Stimulated activated CD4-positive, alpha-beta T cell treated with anti-CD3 and anti-CD28 coated beads, Interleukin-12 subunit alpha, Interleukin-12 subunit beta, amount 100 ng/mL, for 4 hours (primary cell): ENCODE measurements at places on chromosomes 11 and 22.

GRCh38 chr11:70605468-70605815, 207.1 kb downstream of the CTTN start:
- no peak for DNase-seq

- DNase-seq: no peak
Measured at GRCh38 chr22:46352691-46353386, 17.3 kb downstream of the TRMU start.

GRCh38 chr11:12410006-12410728, 32.8 kb downstream of the PARVA start:
- no peak for DNase-seq

DNA sequence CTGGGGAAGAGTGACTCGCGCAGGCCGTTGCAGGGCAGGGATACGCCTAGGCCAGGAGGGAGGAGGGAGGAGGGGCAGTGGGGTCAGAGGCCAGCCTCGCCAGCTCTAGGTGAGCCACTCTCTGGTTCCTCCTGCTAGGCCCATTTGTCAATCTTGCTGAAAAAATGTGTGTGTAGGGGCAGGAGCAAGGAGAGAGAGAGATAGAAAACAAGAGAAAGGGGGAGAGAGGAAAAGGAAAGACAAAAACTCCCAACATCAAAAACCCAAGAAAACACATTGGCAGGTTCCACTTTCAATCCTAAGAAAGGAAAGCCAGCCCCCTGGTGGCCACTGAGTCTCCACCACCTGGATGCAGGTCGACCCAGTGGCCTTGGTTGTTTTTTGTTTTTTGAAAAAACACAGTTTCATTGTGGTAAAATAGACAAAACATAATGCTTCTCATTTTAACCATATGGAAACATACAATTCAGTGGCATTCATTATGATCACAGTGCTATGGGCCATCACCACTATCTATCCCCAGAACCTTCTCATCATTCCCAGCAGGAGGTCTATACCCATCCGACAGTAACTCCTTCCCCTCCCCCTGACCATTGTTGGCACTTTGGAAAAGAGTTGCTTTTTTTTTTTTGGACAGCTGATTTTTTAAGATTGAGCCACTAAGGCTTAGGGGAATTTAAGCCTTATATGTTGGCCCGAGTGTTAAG, 10.9 kb downstream of the OMP start:
- no peak for DNase-seq

- no peak for DNase-seq
Measured at GRCh38 chr11:66685276-66686099, 7.8 kb upstream of the RBM4B start.

DNA sequence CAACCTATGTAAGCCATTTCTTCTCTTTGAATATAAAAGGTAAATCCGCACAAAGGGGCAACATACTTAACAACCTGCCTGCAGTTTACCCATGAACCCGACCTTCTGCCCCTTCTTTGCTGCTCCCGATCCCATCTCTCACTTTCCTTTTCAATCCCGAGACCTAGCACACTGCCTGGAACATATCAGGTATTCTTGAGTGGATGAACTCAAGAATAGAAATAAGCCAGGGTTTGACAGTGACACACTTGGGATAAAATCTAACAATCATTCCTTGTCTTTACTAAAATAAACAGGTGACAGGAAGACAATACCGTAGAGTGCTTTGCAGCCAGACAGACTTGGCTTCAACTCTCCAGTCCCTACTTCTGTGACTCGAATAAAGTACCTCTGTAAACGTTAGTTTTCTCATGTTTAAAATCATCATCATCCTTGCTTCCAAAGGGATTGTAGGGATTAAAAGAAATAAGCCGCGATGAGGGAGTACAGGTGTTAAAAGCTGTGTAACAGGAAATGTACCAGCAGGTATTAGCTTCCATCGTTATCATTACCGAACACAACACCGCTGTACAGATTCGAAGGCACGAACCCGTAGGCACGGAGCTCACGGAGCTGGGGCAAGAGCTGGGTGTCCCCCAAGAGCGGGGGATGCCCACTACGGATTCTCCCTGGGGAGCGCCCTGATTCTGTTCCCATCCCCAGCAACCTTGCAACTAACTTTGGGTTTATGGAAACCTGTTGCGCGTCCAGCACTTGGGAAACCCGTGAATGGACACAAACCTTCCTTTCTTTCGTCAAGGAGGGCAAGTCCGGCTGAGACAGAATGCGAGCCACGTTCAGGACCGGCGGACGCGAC, 720 bp downstream of the UFD1 start:
- no peak for DNase-seq

GRCh38 chr22:32720924-32721323, 80.6 kb upstream of the TIMP3 start:
- no peak for DNase-seq

DNA sequence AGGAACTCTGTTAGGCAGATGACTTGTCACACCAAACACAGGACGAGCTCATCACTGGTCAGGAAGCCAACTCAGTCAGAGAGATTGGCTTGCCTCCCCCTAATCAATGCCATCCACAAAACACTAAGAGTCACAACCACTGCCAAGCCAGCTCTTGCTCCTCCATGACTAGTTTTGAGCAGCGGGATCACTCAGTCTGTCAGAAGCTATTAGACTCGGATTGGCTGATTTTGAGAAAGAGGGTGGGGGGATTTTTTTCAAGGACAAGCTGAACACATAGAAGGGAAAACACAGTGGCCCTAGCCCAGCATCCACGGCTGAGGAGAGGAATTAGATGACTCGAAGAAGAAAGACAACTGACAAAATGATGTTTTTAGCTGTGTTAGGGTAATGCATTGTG, 55.9 kb downstream of the SEZ6L start:
- DNase-seq: no peak

DNA sequence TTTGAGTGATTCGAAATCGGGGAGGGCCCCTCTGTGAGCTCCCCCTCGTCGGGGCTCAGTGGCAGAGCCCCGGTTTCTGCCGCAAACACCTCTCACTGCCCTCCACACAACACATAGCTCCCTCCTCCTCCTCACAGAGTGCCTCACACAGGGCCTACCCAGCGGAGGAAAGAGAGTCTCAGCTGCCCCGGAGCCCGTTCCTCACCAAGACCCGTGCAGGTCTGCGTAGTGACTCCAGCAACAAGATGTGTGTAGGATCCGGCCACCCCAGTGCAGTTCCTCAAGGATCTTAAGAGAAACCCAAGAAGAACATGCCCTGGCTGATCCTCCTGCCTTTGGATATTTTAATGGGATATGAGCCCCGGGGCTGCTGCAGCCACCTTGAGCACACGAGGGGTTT, 238.4 kb downstream of the BRD1 start:
- no peak for DNase-seq

DNA sequence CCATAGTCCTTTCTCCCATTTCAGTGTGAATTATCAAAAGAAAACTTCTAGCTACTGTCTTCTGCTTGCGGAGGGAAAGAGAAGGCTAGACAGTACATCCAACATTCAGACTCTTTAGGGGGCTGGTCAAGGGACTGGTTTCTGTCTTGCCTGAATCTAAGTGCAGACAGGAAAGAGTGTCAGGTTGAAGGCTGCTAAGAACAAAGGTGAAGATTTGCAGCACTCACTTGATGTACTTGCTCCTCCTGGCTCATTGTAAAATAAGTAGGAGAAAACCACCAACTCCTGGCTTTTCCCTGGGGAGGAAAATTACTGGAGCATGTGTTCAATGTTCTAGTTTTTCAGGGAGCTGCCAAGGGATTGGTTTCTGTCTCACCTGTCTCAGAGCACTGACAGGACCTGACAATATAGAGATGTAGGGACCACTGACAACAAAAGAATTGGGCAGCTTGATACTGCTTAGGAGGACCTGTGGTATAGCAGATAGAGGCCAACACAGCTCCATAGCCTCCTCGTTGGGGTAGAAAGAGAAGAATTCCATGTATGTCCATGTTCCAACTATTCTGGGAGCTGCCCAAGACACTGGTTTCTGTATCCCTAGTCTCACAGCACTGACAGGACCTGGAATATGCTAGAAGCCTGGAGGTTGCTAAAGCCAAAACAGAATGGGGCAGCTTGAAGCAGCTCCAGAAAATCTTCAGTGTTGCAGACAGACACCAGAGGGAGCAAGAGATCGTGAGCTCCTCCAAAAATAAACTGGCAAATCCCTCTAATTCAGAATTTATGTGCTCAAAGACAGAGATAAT, 39.7 kb upstream of the MMP12 start:
- no peak for DNase-seq

DNA sequence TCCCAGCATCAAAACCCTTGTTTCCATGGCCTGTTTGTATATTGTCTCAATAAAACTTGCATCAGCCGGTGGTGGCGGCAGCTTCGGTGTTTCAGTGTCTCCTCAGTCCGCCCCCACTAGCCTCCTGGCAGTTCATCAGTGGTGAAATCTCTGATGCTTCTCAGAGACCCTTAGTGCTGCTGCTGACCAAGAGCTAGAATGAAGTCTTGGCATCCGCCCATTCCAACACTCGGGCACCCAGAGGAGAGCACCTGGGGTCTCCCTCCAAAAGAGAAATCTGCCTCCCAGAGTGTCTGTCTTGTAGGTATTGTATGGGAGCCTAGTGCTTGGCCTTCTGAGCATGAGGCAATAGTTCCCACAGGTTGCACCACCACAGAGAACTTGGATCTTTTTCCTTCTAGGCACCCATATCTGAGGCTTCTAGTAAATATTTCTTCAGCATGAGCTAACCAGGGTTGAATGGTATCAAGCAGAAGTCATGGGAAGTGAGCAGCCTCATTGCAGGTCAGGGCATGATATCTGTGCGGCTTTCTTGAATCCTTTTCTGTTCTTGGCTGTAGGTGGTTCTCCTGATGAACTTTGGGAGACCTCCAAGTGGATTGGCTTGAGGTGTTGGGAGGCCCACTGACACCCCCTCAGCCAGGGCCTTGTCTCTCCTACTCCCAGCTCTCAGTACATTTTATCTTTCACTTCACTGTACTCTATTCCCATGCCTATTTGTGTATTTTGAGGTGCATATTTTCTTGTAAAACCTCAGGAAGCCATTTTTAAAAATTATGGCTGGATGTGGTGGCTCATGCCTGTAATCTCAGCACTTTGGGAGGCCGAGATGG, 13.2 kb upstream of the AIFM3 start:
- DNase-seq: no peak

GRCh38 chr11:15645201-15645600, 530.5 kb downstream of the INSC start:
- DNase-seq: no peak

GRCh38 chr11:17714356-17714854, 5.0 kb upstream of the MYOD1 start:
- no peak for DNase-seq

DNA sequence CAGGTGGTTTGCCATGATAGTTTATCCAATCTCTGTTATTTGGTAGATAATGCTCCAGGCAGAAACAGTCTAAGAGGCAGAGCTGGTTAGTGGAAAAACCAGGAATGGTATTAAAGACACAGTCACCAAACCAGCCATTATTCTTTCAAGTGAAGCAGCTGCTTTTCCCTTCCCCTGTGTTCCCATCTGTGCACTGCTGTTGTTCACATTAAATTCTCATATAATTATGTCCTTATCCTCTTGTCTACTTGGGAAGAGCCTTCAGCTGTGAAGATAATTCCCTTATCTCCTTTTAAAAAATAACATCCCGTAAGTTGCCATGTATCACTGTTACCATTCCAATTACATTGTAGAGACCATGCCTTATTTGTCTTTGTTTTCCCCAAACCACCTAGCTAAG, 5.2 kb upstream of the TBCEL start:
- no peak for DNase-seq

DNA sequence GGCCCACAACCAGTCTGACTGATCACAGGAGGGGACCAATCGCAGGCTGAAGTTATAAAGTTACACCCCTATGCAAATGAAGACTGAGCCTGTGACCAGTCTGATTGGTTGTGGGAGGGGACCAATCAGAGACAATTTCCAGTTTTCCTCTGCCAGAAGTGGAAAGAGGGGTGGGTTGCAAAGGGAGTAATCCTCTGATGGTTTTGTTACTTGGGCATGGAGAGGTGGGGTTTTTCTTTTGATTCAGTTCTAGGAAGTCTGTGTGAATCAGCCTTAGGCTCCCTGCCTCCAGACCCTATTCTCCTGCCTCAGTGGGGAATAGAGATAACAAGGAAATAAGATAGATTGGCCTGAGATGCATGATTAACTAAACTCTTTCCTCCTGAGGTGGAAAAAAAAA, 9.9 kb downstream of the OR6M1 start:
- no peak for DNase-seq

- DNase-seq: peak; percentile 22
Measured at GRCh38 chr22:42613872-42614301, 796 bp downstream of the POLDIP3 start.

DNA sequence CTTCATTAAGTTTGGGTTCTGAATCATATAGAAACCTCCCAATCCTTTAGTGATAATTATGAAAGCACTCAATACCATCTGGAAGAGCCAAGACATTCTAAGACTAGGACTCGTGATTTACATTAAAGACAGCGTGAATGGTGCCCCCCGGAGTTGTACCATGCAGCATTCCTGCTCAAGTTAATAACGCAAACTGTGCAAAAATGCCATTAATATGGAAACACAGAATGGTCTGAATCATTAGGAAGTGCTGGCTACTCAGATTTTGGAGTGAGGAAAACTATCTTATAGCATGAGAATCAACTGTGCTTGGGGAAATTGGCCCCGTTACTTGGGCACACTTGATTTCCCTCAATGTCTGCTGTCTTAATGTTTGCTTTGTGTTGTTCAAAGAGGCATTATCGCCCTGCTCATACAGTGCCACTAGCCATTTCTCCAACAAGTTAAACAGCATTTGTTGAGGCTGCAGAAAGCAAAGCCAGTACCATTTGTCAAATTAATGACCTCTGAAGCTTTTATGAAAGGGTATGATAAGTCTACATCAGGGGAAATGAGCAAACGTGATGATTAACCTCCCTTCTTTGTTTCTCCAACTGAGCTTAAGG, 18.5 kb upstream of the TPH1 start:
- no peak for DNase-seq

DNA sequence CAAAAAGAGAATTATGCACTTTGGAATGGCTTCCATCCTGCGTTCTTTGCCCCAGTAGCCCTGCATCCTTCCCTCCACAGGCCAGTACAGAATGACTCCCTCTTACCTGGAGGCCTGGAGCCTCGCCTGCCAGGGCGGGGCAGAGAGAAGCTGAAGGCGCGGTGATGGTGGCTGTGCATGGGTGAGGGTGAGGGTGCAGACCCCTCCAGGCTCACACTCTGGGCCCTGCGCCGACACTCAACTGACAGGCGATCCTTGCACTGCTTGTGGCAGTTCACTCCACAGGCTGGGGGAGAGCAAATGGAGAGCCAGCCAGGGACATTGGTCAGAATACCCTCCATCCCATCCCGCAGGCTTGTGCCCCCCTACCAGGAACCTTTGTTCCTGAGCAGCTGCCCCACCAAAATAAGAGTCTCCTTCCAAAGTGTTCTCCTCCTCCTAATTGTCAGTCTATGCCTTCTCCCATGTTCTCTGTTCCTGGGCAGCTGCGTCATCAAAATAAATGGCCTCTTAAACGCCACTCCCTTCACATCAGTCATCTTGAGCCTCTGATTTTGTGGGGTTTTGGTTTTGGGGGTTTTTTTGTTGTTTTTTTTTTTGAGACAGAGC, 5.9 kb upstream of the NRXN2 start:
- DNase-seq: no peak
